ENCODE measurements at places on chromosomes 3 and 15.

GRCh38 chr3:151969026-151969642 is 95.7 kb downstream of the SUCNR1 start:
- DNase-seq, result no peak

GRCh38 chr15:57735431-57735830 is 28.9 kb downstream of the POLR2M start:
- no peak for DNase-seq

- no peak for DNase-seq
These were observed 166.2 kb upstream of the TBC1D5 start for GRCh38 chr3:17908399-17909191.

DNA sequence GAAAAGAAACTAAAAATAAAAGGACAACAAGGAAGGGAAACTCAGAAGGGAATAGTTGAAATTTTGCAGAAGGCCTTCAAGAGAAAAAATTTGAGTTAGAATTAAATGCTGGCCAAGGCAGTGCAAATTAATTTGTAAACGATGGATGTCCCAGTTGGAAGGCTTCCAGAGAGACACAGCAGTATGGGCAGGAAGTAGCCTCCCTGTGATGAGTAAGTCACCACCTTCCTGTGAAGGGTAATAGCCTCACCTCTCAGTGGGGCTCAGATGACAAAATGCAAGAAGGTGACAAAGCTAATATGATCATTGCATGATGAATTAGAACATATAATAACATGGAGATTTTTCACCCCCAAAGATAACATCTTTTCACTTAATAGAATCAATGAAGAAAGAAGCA is 27.3 kb upstream of the TMCO5A start:
- DNase-seq, result no peak

DNA sequence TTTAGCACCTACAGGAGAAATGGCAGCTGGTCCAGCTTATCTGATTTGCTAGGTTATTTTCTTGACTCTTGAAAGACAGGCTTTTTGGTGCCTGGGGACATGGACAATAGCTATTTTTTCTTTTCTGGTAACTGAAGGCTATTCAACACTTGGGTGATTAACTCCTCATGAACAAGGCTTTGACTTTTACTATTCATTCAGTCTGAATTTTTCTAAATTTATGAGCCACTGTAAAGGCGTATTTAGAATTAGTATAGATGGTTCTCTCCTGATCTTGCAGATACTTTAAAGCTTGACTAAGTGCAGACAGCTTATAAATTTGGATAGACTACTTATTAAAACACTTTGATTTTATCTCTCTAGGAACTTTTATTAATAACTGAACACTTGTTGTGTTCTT is 18.4 kb upstream of the GFM1 start:
- DNase-seq, result no peak

- DNase-seq, result no peak
These were observed 1.3 kb downstream of the CAV3 start for GRCh38 chr3:8734908-8735307.

DNA sequence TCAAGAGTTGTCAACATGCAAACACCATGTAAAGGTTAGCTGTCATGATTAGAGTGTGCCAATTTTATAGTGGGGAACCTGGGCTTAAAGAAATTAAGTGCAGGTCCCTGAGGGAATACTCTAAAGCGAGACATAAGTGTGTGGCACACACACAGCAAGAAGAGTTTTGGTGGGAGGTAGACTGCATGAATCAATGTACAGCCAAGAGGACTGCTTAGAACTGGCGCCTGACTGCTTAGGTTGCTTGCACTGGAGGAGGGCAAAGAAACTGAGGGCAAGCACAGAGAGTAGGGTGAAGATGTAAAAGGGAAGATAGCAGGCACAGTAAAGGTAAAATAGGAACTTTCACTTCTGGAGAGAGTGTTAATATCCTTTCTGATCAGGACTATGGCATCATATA is 184.9 kb downstream of the SOX2 start:
- DNase-seq, result no peak

DNA sequence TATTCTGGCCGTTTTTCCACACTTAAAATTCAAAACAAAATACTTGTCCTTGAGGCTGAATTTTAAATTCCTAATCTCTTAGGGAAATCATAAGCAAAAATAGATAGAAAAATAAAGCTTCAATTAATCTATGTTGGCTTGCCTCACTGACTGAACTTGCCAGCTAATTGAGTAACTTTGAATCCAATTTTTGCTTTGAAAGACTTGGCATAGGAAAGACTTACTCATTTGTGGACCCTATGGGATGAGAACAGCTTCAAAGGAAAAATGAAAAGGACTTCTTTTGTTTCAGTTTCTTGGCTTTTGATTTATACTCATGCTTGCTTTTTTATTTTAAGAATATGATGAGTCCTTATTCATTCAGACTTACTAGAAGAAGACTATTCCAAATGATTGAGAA is 370.7 kb upstream of the RARB start:
- no peak for DNase-seq

DNA sequence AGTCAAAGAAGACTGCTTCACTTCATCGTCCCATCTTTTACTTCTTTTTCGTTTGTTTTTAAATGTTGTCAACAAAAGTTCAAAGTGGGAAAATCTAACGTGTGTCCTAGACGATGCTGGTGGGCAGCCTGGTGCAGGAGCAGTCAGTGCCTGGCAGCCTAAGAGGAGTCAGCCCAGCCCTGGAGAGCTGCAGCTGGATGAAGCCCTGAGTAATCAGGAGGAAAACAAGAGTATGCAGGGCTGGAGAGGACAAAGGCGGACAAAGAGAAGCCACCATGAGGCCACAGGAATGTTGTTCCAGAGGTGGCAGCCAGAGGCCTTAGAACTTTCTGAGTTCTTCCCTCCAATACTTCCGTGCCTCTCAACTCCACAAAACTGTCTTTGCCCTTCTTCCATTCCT is 5.7 kb downstream of the ADAMTS17 start:
- DNase-seq, result no peak

GRCh38 chr3:65268426-65268825 is 580.6 kb upstream of the ADAMTS9 start:
- no peak for DNase-seq

DNA sequence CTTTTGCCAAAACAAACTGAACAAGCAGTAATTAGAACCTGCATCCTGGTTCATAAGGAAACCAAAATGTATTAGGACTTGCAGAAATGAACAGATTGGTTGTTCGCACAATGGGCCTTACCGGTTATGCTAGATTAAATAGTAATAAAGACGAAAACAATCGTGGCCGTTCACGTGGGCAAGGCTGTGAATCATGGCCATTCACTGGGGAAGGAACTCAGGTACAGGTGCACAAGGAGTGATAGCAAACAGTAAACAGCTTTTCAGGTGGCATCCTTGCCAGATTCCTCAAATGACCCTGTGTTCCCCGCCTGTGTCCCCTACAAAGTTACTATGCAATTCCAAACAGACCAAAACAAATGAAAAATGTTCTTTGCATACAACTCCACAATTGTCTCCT is 8.2 kb downstream of the LRIG1 start:
- DNase-seq, result no peak

- DNase-seq, result no peak
These were observed 2.6 kb downstream of the PLA2G4F start for GRCh38 chr15:42153874-42154211.

DNA sequence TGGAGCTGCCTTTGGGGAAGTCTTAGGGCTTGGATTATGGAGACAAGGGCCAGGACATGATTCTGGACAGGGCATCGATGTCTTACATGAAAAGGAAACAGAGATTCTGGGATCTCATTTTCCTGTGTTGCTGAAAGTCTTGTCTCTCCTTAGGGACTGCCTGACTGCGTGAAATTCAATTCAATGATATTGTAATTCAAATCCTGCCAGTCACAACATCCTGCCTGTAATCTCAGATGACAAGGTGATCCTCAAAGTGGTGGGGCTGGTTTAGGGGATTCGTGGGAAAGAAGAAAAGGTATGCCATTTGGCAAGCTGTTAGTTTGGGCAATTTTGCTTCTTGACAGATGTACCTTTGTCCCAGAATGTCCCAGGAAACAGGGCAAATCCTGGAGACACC is 129.1 kb downstream of the KBTBD8 start:
- DNase-seq, result no peak

GRCh38 chr15:78837543-78837942 is 26.3 kb upstream of the ADAMTS7 start:
- no peak for DNase-seq

- DNase-seq, result no peak
These were observed 72.0 kb upstream of the BLM start for GRCh38 chr15:90644952-90645725.

DNA sequence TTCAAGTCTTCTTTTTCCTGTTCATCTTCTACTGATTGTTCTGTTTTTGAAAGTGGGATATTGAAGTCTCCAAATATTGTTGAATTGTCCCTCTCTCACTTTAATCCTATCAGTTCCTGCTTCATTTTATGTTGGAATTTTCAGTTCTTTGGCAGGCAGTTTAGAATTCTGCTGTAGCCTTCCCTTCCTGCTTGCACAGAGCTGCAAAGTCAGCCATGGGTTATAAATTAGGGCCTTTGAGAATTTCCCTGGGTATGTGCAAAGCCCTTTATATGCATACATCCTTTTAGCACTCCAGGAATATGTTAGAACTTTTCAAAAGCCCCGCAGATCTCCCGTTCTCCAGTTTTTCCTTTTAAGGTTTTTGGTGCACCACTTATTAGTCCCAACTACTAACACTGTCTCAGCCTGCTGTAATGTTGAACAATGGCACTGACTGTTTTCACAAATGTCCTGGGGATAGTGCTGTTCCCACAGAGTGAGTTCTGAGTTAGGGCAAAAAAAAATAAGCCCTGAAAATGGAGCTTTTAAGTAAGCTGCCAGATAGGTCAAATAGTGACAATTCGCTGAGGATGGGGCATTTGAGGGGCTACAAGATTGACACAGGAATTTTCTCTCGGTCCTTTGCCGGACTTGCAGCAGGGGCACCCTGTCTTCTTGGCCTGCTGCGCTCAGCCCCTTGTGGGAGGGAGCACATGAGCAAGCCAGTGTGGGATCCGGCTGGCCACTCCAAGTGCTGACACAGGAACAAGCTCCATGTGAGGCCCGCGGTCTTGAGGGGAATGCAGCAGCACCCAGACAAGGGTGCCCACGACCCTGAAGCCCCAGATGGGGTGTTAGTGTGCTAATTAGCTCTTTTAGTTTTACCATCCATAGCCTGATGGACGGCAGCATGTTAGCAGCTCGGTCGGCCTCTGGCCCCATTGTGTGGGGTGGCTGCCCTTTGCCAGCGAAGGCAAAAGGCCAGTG is 96.0 kb downstream of the VPS8 start:
- DNase-seq, result no peak

DNA sequence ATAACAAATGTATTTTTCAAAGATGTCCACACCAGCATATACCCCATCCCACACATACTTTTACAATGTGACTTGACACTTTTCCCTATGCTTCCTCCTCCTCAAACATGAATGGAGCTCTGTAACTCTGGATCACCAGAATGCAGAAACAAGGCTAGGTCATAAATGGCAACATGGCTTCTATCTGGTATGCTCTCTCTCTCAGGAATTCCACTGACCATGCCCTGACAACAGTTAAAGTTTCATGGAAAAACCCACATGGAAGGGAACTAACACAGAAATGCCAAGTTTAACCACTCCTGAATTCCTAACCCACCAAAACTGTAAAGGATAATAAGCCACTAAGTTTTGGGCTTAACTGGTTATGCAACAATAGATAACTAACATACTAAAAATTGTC is 19.9 kb downstream of the MYO9A start:
- no peak for DNase-seq

- no peak for DNase-seq
These were observed 3.2 kb downstream of the XYLB start for GRCh38 chr3:38349684-38350359.

DNA sequence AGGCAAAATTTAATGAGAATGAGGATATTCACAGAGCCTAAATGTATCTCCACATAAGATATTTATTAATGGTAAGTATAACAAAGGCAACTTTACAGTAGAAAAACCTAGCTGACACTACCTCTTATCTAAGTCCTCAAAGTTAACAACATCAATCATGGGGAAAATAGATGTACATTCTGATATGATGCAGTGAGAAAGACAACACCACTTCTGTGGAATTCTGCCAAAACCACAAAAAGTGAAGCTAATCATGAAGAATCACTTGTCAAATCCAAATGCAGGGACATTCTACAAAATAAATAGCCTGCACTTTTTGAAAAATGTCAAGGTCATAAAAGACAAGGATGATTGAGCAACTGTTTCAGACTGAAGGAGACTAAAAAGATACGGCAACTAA is 27.5 kb upstream of the EOMES start:
- no peak for DNase-seq

DNA sequence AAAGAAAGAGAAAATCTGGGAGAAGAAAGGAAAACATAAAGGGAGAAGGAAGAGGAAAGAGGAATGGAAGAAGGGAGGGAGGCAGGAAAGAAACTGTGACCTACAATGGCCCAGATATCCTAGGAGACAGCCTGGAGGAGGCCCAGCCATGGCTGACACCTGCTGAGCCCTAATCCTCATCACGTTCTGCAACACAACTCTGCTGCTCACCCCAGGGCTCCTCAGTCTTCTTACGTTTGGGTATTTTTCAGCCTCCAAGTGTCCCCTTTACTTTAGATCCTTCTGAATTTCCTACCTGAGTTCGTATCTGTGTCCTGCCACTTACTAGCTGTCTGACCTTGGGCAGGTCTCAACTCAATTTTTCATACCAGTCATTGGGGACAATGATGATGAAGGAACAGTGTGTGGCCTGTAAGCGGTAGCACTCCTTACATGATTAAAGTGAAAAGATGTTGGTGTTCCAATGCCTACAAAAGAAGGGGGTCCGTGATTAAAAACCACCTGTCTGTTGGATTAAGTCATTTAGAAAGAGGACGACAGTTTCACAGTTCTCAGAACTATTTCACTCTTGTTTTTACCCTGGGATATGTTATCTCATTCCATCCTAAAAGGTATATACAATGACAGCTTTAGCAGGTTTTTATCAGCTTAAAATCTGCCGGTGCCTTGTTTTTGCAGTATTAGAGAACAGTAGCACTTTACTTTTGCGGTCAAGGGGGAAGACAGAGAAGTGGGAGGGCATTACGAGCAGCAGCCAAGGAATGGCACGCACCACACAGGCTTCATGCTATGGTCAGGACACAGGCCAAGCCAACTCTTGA is 47.4 kb downstream of the CCR4 start:
- no peak for DNase-seq

DNA sequence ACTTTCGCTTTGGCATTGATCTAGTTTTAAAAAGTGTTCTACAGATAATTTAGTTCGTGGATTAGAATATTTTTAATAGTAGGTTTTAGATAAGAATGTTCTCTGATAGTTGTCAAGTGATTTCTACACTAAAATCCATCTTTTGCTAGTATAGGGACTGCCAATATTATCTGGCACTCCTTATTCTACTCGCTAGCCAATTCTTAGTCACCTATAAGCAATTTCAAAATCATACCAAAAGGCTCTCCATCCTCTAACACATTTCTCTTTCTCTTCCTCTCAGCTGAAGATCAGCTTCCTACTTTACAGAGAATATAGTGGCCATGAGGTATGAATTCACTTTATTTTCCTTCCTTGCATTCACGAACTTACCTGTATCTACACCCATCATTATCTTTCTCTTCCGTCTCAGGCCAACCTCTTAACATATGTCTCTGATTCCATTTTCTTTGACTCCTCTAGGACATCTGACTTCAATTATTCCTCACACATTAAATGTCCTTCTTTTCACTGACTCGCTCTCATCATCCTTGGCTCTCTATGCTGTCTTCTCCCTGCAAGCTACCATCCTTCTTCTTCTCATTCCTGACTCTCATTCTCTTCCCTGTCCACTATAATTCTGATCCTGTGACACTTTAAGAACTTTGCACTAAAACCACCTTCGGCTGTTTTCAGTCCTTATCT is 35.5 kb downstream of the C3orf80 start:
- DNase-seq, result no peak

Measured in stimulated activated CD8-positive, alpha-beta memory T cell treated with anti-CD3 and anti-CD28 coated beads, Interleukin-4, amount 100 ng/mL, for 1 hour (primary cell).